H9 (cell line): ENCODE measurements at places on chromosomes 4 and X.

DNA sequence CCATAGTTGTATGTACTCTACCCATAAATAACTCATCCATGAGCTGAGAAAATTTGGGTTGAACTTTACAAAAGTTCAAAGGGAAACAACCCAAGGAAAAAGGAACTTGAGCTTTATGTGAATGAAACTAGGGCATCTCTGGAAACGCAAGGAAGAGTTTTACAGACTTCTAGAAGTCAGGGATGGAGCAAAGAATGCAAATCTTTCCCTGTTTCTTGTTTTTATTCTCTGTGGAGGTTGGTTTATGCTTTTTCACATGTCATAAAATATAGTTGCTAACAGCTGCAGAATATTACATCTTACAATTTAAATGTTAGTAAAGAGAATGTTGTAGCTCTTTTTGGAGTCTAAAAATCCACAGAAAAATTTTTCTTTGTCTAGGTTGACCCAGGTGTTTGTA lies 754.1 kb downstream of the PCDH7 start:
- DNase-seq, result no peak

GRCh38 chr4:108449129-108449528 lies 171.2 kb upstream of the RPL34 start:
- no peak for DNase-seq

DNA sequence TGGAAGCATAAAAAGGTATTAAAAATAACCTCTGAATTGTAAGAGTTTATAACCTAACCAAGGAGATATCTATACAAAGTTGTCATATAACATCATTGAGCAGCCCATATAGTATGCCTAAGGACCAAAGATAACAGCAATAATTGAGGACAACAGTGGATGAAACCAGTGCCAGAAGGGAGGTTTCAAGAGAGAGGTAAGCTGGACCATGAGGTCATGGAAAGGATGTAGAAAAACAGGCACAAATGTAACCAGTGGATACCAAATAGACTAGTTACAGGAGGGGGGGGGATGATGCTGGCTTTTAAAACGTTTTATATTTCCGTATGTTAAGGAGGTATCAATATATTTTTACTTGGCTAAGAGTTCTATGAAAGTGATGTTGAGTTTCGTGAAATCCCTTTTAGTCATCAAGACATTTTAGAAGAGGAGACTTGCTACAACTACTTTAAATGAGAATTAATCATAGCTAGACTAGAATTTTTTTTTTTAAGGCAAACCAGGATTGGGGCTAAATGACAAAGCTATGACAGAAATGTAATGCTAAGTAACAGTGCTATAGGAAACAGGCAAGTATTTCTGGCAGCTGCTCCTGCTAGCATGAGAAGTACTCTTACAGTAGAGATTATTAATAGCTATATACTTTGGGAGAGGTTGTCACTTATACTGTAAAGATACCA lies 161.1 kb downstream of the FBXW7 start:
- no peak for DNase-seq

- DNase-seq, result no peak
Measured at GRCh38 chrX:153407736-153408135, 3.5 kb upstream of the ZFP92 start.

DNA sequence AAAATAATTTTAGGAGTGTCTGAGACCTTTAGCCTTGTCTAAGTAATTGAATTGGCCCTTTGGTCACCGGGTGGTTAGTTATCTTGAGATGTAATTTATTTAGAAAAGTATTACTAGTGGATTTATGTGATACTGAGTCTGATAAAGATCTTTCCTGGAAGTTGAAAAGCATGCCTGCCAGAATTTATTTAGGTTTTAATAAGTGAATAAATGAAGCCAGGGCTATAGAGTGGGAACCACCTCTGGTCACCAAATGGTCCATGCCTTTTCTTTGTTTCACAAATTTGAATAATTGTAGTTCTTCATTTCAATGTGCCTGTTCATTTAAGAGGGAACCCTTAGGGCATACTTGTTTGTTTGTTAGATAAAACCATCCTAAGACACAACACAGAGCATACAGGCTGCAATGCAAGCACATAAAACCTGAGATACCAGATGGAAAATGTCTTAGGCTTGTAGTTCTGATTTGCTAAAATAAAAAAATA lies 627.8 kb downstream of the ADGRL3 start:
- DNase-seq, result no peak

DNA sequence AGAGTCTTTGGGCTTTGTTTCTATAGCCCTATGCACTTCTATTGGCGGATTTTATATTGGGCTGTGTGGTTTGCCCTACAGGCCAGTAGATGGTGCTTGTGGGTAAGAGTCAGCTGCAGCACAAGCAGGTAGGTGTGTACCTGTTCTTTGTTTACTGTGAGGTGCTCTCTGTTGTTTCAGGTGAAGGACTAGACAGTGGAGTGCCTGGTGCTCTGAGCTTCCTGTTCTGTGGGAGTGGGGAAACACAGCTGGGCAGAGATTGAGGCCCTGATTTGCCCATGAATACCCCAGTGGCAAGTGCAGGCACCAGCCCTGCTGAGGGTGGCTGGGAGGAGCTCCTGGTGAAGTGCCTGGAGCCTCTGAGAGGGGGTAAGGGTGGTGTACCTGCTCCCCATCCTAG lies 26.3 kb upstream of the UCP1 start:
- DNase-seq, result peak; percentile 77

GRCh38 chr4:77652237-77652897 lies 46.7 kb downstream of the CXCL13 start:
- no peak for DNase-seq

DNA sequence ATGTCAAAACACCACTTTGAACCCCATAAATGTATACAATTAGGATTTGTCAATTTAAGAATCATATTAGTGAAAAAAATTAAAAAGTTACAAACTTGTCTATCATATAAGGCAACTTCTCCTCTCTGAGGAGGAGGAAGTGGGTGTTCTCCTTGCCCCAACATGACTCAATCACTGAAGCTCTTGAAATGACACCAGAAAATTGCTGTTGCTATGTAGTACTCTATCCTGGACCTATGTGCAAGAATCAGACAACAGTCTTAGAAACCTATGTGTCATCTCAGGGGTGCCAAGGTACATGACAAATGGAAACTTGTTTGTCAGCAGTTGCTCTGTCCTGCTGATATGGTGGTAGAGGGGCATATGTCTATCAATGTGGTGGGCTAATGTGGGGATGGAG lies 47.7 kb downstream of the HMGB3 start:
- DNase-seq, result no peak

DNA sequence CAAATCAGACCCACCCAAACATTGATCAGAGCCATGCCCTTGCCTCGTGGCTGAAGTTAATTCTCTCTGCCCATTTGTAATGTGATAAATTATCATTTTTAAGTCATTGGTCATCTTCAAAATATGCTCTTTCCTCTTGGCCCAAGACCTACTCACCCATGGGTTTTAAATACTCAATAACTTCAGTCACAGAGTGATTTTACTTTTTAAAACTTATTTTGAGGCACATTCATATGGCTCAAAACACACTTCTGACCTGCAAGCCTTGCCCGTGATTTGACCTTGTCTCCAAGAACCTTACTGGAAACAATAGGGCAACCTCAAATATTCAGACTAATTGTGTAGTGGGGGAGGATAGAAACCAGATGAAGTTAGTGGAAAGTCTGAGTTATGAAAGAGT lies 176.2 kb upstream of the LNX1 start:
- no peak for DNase-seq

GRCh38 chr4:144611850-144612249 lies 34.1 kb upstream of the HHIP start:
- peak; percentile 37 for DNase-seq

- no peak for DNase-seq
Measured at GRCh38 chr4:11397819-11398610, 30.7 kb downstream of the HS3ST1 start.

DNA sequence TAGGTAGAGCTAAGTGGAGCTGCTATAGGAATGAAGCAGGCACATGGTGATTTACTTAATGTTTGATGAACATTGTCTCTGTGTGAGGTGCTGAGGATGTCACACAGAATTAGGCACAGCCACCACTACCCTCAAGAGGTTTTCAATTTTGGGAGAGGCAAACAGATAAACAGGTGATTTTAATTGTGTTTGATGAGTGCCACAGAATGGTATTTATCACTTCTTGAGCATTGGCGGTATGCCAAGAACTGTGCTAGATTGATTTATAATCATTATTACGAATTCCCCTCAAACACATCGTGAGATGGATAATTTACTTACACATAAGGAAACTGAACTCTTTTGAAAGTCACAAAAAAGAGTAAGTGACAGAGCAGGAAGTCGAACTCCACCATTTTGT lies 74.8 kb downstream of the FREM3 start:
- DNase-seq, result no peak

GRCh38 chrX:40154853-40155588 lies 57.3 kb upstream of the BCOR start:
- peak; percentile 75 for DNase-seq

GRCh38 chr4:138235419-138235952 lies 6.7 kb downstream of the SLC7A11 start:
- DNase-seq, result no peak

- DNase-seq, result no peak
Measured at GRCh38 chr4:127506283-127506682, 126.5 kb upstream of the INTU start.

- no peak for DNase-seq
Measured at GRCh38 chrX:55006827-55007621, 6.9 kb downstream of the APEX2 start.

DNA sequence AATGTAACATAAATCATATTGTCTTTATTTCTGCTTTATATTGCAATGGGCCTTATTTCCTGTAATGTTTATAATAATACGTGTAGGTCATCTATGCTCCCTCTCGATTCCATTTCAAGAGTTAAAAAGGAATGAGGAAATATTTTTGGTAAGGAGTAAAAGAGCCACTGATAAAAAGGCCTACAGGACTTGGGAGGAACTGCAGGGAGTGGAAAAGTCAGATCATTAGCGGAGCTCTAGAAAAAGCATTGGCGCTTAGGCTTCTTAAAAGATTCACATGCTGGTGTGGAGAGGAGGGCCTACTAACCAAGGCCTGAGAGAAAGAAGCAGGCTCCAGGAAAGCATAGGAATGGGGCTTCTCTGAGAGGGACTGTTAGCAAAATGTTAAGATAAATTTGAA lies 82.9 kb upstream of the PNPLA4 start:
- no peak for DNase-seq

DNA sequence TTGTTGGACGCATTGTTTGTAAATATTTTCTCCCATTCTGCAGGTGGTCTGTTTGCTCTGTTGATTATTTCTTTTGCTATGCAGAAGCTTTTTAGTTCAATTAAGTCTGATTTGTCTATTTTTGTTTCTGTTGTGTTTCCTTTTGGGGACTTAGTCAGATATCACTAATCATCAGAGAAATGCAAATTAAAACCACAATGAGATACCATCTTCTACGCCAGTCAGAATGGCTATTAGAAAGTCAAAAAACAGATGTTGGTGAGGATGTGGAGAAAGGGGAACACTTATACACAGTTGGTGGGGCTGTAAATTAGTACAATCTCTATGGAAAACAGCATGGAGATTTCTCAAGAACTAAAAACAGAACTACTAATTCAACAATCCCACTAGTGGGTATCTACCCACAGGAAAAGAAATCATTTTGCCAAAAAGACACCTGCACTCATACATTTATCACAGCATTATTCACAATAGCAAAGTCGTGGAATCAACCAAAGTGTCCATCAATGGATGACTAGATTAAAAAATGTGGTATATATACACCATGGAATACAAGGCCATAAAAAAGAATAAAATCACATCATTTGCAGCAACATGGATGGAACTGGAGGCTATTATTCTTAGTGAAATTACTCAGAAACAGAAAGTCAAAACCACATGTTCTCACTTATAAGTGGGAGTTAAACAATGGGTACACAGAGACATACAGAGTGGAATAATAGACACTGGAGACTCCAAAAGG lies 8.1 kb downstream of the COQ2 start:
- DNase-seq, result no peak

DNA sequence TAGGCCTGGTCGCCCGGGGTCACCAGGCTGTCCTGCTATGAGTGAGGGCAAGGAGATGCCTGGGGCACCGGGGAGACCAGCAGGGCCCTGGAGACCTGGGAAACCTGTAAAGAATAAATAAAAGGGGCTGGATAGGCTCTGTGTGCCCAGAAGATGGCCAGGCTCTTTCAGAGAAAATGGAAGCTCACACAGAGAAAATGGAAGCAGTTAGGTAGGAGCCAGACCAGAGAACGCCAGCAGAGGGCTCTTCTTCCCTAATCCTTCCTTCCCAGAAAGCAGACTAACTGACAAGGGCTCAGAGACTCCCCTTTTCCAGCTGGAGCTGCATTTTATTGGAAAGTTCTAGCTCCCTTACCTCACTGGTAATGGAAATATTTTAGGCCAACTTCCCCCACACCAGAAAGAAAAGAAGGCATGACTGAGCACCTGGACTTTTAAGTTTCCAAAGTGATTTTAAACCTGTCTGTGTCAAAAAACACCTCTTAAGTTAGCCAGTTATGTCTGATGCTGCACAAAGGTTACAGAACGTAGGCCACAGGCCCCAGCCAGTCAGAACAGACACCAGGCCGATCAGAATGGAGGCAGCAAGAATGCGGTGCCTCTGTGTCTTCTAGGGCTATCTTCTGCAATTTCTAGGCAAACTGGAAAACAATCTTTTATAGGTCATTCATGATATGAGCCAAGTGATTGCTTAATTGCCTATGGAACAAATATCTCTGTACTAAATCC lies 74.0 kb downstream of the ATG4A start:
- DNase-seq, result peak; percentile 63

GRCh38 chrX:123256378-123256777 lies 72.3 kb downstream of the GRIA3 start:
- DNase-seq, result no peak

GRCh38 chr4:41299486-41299885 lies 42.8 kb downstream of the UCHL1 start:
- DNase-seq, result no peak

- no peak for DNase-seq
Measured at GRCh38 chr4:31983246-31983645, 1263.1 kb downstream of the PCDH7 start.

DNA sequence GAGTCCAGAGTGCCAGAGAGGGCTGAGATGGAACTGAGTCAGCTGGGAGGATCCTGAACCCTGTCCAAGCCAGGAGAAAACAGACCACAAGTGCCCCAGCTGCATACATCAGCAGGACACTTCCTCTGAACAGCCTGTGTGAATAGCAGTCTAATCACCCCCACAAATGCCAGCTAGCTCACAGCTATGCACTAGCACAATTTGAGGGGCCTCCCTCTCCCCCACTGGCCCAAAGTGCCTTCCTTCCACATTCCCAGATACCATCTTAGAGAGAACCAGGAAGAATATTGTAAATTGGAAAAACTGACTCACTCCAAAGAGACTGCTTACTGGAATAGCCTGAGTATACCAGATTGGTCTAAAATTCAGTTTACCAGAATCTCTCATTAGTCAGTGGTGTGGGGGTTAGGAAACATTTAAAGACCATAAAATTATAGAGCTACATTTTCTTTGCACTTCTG lies 292.6 kb upstream of the KLF3 start:
- DNase-seq, result no peak

DNA sequence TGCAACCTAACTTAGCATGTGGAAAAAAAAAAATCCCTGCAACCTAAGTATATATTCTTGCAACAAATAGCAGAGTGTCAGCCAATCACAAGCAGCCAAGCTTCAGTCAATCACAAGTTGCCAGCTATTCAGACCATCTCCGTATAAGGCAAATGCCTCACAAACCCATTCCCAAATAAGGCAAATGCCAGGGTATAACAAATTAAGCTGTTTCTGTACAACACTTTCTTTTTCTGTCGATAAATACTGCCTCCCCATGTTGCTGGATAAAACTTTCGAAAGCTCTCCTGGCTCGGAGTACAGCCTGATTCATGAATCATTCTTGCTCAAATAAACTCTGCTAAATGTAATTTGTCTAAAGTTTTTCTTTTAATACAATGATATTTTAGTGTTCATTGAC lies 460.7 kb upstream of the SMIM31 start:
- no peak for DNase-seq

- DNase-seq, result no peak
Measured at GRCh38 chr4:119024102-119024501, 111.5 kb upstream of the MYOZ2 start.
